GM23248 (cell line): ENCODE measurements at places on chromosomes 1 and 21. TPM values are rescaled to one million over a fixed set of nuclear protein-coding genes. Genes with fewer than 3 reads are reported as not detected.

DNA sequence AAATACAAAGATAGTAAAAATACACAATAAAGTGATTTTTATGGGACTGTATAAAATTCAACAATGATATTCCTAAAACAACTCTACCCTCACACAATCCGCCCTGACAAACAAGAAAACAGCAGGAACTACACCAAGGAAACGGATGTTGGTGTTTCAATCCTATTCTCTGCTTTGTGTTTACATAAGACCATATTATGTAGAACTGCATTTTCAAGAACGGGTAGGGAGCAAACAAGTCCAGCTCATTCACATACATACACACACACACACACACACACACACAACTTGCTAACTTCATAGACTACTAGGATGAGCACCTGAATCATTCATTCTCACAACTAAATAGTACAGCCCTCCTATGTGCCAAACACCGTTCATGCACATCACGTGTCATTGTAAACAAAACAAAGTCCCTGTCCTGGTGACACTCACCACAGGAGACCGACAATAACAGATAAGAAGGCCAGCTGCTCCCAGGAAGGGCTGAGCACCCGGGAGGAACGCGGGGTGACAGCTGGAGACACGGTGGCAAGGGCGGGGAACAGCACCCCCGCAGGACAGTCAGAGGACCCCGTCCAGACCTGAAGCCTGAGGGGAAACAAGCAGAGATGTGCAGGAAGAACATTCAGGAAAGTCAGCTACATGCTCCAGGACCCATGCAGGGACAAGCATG is 43.0 kb downstream of the NPHP4 start:
- no peak overlapping the region for H3K4me3 ChIP-seq
- H3K36me3 ChIP-seq, result 0 out of 2 replicates have a peak, but pooled peaks cover 5% of the 10 kb centered on the region
- no peaks in the 10 kb centered on the region for H3K27me3 ChIP-seq
- no peak for DNase-seq

DNA sequence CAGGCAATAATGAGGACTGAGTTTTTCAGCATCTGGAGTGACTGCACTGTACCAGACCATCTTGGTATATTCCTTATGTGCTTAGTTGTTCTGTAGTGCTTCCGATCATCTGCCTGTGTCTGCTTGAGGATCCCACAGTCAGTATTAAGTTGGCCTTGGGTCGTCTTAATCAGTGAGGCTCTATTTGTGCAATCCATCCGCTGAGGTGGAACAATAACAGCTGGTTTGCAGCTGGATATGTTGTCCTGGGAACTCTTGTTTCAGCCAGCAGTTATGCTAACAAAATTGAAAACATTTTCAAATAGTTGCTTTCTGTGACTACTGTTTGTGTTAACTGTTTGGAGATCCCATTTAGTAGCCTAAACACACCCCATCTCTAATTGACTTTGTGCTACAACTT is 73.7 kb downstream of the LAMC1 start:
- no peaks in the 10 kb centered on the region; the same call in 1 of the 2 replicates for H3K36me3 ChIP-seq
- H3K4me3 ChIP-seq, result peak overlapping the region; percentile 44; the same call in 1 of the 2 replicates
- H3K4me1 ChIP-seq, result peaks cover 89% of the 10 kb centered on the region
- peak overlapping the region; percentile 81 for H3K27ac ChIP-seq
- peak; percentile 74 for DNase-seq

GRCh38 chr1:219582296-219582695 is 30.6 kb downstream of the ZC3H11B start:
- no peak overlapping the region for H3K27ac ChIP-seq
- DNase-seq, result peak; percentile 51
- H3K27me3 ChIP-seq, result peaks cover 33% of the 10 kb centered on the region
- H3K4me1 ChIP-seq, result peaks cover 15% of the 10 kb centered on the region; the same call in 1 of the 2 replicates
- no peak overlapping the region for H3K4me3 ChIP-seq
- H3K36me3 ChIP-seq, result no peaks in the 10 kb centered on the region

SOD1 gene
- total RNA-seq, result 178 and 185 TPM in 2 replicates

IL10 gene
- not detected in 2 replicates for total RNA-seq

DNA sequence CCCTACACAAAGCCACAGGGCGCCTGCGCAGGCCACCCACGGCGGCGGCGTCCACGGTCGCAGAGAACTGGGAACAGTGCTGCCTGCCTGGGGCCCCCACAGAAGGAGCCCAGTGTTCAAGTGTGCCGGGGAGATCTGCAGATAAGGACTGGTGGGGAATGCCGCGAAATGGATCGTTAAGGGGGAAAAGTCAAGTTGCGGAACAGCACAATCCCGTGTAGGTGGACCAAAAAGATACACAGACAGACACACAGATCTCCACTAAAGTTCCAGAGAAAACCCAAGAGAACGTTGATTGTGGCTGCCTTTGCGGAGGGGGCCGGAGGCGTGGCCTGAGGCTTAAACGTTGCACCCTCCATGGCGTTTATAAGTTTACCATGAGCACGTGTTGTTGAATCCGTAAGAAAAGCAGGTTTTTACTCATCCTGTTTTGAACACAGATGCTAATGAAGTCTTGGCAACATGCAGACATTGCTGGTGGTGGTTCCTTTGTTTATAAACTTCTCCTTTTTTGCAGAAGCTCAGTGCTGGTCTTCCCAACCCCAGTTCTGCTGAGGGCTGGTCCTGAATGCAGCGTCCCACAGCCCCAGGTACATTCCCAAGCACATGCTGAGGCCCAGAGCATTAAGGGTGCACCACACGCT is 4.1 kb downstream of the SPATC1L start:
- no peak overlapping the region for H3K4me3 ChIP-seq
- H3K4me1 ChIP-seq, result no peaks in the 10 kb centered on the region
- no peak for DNase-seq
- H3K27me3 ChIP-seq, result no peaks in the 10 kb centered on the region
- H3K27ac ChIP-seq, result no peak overlapping the region

DNA sequence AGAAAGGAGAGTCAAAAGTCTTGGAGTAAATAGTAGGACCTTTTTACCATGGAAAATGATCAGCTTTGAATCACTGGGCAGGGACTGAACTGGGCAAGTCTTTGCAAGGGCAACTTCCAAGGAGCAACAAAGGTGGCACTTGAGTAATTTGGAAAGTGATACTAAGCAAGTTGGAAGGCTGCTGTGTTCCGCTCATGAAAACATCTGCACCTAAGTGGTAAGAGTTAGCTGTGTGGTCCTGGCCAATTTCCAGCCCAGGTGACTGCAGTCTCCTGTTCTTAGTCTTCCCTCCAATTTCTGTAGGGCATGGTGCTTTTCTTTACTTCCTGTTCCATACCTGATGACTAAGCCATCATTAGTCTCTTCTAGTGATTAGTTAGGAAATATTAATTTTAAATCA is 35.5 kb upstream of the PRDM2 start:
- no peak overlapping the region for H3K27ac ChIP-seq
- no peaks in the 10 kb centered on the region for H3K27me3 ChIP-seq
- no peak for DNase-seq
- peaks cover 12% of the 10 kb centered on the region for H3K4me1 ChIP-seq
- H3K4me3 ChIP-seq, result no peak overlapping the region
- no peaks in the 10 kb centered on the region for H3K36me3 ChIP-seq

DNA sequence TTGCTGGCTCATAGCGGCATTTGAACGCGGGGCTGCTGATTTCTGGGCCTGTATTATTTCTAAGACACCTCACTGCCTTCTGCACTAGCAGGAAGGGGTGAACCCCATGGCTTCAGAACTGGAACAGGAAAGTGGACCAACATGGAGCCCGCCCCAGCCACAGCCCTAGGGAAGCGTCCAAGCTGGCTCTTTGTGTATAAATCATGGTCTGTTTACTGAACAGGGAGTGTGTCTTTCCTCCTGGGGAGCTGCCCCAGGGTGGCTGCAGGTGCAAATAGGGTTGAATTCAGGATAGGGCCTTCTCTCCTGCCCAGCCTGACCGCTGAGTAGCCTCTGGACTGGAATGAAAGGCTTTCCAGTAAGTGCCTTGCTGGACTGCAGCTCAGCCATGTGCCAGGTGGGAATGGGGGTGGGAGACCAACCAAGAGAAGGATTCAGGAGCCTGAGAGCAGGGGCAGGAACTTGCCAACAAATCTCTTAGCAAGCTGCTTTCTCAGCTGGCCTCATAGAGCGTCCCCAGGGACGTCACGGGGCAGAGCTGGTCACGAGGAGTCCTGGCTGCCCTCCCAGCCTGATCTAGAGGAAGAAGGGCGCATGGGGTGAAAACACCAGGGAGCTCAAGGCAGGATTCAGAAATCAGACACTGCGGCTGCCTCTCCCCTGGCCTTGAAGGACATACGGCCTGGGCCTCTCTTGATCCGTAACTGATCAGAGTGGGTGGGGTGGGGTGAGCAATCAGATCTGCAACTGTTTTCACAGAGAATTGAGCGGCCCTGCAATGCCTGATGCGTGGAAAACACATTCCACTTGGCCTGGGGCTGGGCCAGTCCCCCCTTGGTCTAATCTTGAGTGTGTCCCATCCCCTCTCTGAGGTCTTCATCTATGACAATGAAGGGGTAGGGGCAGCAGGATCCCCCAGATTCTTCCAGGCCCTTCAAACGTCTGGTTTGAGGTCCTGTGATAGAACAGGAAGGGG is 56.5 kb upstream of the SELENON start:
- DNase-seq, result peak; percentile 88
- H3K4me1 ChIP-seq, result peaks cover 8% of the 10 kb centered on the region
- no peaks in the 10 kb centered on the region; the same call in 1 of the 2 replicates for H3K27me3 ChIP-seq
- H3K27ac ChIP-seq, result no peak overlapping the region
